HEK293T (cell line): ENCODE measurements at places on chromosomes 6 and 20.

- DNase-seq = no peak
These were observed 53.1 kb downstream of the SLC22A1 start for GRCh38 chr6:160174681-160175080.

DNA sequence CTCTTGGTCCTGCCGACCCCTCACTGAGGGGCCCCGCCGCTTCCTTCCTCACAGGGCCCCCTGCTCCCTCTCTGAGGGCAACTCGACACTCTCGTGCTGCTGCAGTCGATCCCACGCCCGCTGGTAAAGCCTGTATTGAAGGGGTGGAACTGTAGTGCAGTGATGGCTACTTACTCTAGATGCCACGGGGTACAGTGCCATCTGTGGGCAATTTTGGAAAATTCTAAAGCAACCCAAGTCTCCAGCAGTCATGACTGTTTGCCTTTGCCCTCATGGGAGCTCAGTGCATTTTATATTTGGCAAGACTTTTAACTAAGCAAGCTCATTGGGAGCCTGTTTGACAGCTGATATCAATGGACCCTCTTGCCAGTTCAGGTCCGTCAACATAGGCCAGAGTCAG is 6.5 kb upstream of the C6orf136 start:
- no peak for DNase-seq

DNA sequence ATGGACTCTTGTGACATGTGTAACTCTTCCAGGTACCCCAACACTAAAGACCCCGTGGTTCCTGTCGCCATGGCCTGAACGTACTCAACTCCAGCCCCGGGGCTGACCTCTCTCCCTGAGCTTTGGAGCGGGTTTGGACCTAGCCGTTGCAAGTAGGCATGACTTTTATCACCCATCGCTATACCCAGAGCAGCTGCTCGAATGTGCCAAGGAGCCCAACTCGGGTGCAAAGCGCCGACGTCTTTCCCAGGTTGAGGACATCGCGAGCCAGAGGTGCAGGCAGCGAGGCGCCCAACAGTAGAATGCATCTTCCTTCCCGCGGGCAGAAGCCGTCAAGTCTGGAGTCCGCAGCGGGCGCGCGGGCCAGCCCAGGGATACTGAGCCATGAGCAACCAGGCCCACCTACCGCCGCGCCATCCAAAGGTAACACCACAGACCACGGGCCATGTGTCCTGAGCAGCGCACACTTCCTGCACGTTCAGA is 5.7 kb upstream of the LAMP5 start:
- DNase-seq = no peak

- no peak for DNase-seq
These were observed 34.1 kb downstream of the TNFRSF21 start for GRCh38 chr6:47275640-47276039.

DNA sequence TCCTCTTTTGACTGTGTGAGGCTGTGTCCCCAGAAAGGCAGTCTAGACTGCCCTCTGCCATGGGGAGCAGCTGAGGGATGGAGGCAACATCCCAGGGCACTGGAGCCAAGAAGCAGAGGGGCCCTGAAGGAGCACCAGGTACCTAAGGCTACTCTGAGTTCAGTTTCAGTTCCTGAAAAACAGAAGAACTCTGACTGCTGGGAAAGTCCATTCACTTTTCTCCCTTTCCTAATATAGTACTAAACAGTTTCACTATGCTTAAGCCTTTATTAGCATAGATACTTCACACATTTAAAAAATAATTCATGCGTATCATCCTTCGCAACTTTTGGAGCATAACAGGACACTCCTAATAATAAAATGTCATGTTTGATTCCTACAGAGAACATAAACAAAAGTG is 130.0 kb downstream of the FOXC1 start:
- DNase-seq = no peak

DNA sequence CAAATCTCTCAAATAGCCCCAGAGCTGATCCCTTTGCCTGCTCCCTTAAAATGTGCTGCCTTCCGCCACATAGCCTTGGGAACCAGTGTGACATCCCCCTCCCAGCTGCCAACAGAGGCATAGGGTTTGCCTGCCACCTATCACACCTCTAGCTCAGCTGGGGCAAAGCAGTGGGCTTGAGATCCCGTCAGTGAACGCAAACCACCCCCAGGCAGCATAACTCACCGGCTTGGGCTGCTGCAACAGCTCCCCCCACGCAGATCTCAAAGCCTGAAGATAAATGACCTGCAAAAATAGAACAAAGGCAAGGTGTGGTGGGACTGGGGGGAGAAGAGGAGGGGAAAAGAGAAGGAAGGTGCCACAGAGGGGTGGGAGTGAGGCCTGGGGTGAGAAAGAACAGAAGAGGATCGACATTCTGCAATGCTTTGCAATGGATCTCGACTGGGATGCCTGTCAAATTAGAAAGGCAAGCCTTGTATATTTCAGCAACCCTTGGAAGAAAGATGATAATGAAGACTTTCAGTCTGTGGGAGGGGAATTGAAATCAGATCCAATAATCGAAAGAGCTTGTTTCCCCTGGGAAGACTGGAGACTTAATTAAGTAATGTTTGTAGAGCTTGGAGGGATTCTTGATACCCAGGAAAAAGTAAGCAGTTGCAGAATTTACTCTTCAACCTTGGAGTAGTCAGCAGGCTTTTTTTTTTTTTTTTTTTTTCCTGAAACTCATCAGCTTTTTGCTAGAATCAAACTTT is 1.3 kb downstream of the PDYN start:
- DNase-seq = no peak

DNA sequence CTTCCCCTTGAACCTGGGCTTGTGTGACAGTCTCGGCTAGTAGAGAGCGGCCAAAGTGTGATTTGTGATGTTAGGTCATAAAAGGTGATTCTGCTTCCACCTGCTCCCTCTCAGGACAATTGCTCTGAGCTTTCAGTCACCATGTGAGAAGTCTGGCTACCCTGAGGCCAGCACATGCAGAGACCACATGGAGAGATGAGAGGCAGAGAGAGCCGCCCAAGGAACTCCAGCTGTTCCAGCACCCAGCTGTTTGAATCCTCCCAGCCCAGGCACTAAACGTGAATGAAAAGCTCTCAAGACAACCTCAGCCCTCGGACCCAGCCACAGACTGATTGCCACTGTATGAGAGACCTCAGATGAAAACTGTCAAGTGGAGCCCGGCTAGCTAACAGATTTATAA is 143.4 kb upstream of the EEF1E1 start:
- no peak for DNase-seq

DNA sequence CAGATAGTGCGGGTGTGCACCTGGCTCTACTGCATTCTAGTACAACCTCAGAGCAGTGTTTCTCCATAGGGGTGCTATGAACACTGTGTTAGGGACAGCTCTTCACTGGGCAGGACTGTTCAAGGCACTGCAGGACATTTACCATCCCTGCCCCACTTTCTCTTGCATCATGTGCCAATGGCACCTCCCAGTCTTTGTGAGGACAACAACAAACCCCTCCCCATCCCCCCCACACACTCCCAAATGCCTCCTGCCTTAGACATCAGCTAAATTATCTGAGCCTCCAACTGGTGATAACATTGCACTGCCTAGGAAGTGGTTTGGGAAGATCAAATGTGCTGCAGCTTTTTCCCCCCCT is 98.9 kb downstream of the FYN start:
- no peak for DNase-seq

DNA sequence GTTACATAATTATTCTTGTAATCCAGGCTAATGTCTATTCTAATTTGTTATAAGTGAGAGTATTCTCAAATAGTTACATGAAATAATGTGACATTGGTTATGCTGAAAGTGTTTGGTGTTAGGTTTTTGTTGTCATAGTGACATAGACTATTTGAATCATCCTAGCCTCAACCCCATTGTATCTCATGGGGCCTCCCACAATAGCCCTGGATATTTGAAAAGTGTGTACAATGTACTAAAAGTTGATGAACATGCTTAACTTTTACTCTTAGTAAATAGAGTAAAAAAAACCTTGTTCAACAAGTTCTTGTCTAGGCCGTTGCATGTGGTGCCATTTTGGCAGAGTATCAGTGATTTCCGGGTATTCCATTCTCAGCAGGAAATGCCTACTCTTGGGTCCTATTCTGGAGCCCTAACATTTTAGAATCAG is 83.0 kb downstream of the RTN4IP1 start:
- DNase-seq = no peak
